AML-193 (cell line): ENCODE measurements at places on chromosomes 16 and 17.

DNA sequence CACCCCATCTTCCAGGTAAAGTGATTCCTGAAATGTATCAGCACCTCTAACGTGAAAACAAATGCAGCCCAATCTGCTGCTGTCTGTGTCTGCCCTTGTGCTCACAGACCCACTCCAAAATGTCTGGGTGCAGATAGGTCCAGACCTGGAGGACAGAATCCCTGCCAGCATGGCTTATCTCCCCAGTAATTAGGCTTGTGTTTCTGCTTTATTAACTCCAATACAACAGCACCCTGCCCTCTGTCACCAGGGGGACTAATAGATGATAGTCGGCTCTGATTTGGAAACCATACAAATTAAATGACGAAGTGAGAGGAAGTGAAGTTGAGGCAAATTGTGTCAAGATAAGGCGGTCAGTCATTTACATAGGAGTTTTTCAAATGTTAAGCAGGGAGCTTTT, 608.3 kb upstream of the SALL1 start:
- DNase-seq = no peak

GRCh38 chr17:50783193-50783660, 15.9 kb upstream of the ANKRD40CL start:
- DNase-seq = peak; percentile 79

- DNase-seq = peak; percentile 81
Measured at GRCh38 chr17:44218344-44219107, 949 bp downstream of the UBTF start.

DNA sequence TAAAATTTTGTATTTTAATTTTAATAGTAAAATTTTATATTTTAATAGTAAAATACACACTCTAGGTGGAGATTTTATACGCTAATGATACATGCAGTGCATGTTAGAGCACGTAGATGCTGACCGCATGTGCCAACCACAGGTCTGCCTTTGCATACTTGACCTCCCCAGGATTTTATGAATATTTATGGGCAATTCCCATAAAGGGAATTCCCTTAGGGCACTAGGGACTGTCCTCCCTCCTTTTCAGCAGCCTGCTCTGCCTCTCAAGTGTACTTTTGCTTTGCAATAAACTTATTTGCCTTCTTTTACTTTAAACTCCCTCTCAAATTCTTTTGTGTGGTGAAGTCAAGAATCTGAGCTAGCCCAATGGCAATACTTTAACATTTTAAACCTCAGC, 217.7 kb upstream of the CDH8 start:
- DNase-seq = no peak

- DNase-seq = no peak
Measured at GRCh38 chr16:87995644-87996043, 44.4 kb downstream of the BANP start.
